Activated CD4-positive, alpha-beta memory T cell treated with anti-CD3 and anti-CD28 coated beads for 36 hours (primary cell): ENCODE measurements at places on chromosomes 5 and 9. TPM values are rescaled to one million over a fixed set of nuclear protein-coding genes. Genes with fewer than 3 reads are reported as not detected.
A peak's percentile ranks its signal among the peaks of the same experiment; 100 is the strongest.

- no peak for DNase-seq
Measured at GRCh38 chr5:127652952-127653611, 4.2 kb downstream of the CTXN3 start.

GRCh38 chr9:91403665-91404543 is 19.7 kb downstream of the NFIL3 start:
- no peak for DNase-seq

- DNase-seq, result no peak
Measured at GRCh38 chr9:89411759-89412158, 86.2 kb downstream of the SEMA4D start.

- DNase-seq, result no peak
Measured at GRCh38 chr5:72434781-72435437, 72.3 kb downstream of the ZNF366 start.

C9orf50 gene
- not detected for total RNA-seq

GRCh38 chr5:133421394-133421793 is 190.9 kb downstream of the FSTL4 start:
- peak; percentile 36 for DNase-seq
